ENCODE measurements at places on chromosomes 2 and 18. TPM values are rescaled to one million over a fixed set of nuclear protein-coding genes. Genes with fewer than 3 reads are reported as not detected.

- DNase-seq: no peak
Measured at GRCh38 chr2:162006337-162006736, 67.7 kb downstream of the DPP4 start.

GRCh38 chr18:46369323-46369722, 265.1 kb downstream of the HAUS1 start:
- DNase-seq: no peak

Gene PRSS56
- not detected for polyA plus RNA-seq

Gene CFAP65
- not detected for polyA plus RNA-seq

- DNase-seq: no peak
Measured at GRCh38 chr2:3174626-3175567, 202.7 kb downstream of the EIPR1 start.

GRCh38 chr2:225354281-225354774, 45.2 kb upstream of the NYAP2 start:
- no peak for DNase-seq

Gene NAT8
- not detected for polyA plus RNA-seq

Gene GREB1
- 0.86 TPM for polyA plus RNA-seq

GRCh38 chr2:26520148-26520449, 42.2 kb upstream of the OTOF start:
- DNase-seq: no peak

DNA sequence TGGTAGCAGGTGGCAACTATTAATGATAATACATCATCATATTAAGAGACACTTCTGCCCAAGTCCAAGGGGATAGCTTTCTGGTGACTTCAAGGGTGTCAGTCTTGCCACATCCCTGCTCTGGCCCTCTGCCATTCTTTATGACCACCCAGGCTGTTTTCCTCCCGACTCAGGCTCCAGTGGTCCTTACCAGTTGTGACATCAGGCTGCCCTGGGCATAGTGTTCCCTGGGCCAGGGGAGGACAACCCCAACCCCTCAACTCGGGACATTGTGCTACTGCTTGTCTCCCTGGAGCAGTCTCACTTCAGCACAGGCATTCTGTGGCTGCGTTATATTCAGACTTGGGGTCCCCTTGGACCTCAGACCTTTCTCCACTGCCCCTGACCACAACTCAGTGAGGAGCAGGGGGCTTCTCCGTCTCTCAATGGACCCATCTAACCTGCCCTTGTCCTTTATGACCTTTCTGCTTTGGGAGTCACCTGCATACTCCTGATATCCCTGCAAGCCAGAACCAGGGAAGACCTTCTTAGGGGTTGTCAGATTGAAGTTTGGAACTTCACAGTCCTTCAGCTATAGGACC, 12.8 kb downstream of the DNAJB2 start:
- DNase-seq: no peak

Gene IL18R1
- 3.3 TPM for polyA plus RNA-seq

Gene DSG4
- not detected for polyA plus RNA-seq
